ENCODE measurements at places on chromosomes 4 and X.

DNA sequence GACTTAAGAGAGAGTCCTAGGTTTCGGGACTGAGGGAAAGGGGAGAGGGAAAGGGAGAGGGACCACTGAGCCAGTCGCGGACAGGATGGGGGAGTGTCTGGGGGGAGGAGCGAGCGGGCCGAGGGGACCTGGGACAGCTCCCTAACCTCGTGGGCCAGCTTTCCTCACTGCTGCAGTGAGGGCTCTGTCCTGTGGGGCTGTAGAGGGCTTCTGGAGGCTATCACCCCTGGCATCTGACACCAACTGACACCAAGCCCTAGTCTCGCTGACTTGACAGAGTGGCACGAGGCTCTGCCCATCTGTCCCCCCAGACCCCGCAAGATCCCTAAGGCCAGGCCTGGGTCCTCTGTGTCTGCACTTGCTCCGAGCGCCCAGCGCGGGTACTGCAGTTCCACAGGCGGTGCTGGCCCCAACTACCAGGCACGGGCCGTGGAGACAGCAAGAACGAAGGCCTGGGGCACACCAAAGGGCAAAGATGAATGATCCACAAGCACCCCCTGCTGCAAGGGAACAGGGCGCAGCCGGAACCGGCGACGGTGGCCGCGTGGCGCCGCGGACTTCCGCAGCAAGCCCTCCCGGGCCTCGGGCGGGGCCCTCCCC is 465 bp downstream of the HAUS7 start:
- no peak for DNase-seq

DNA sequence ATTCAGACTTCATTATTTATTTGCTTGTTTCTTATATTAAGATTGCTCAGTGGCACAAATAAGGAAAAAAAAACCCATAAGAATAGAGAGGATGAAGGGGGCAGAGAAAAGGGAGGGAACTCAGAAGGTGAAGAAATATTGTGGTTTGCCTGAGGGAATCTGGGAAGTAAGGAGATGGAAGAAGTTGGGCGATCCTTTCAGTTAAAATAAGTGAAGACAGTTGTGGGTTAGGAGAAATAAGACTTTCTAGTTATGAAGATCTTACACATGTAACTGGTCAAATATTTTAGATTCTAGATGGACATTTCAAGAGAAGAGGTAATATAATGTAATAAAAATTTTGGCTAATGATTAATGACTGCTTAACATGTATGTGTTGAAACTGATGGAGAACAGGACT is 138.7 kb upstream of the LIMCH1 start:
- no peak for DNase-seq

DNA sequence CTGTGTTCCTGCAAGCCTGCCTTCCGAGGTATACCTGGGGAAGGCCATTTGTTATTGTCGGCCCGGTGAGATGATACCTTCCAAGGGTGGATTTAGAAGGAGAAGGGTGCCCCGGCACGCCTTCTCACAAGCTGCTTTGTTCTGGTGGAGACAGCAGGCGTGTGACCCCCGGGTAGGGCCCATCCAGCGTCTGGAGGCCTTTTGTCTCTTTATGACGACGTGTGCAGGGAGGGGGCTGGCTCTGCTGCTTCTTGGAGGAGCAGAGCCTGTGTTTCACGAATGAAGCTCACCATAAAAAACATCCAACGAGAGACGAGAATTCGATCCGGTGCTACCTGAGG is 45.3 kb downstream of the SHOX start:
- DNase-seq: no peak

- no peak for DNase-seq
These were observed 7.4 kb upstream of the SLC10A4 start for GRCh38 chr4:48475770-48476169.

GRCh38 chrX:117957128-117957527 is 159.5 kb downstream of the KLHL13 start:
- peak; percentile 4 for DNase-seq

DNA sequence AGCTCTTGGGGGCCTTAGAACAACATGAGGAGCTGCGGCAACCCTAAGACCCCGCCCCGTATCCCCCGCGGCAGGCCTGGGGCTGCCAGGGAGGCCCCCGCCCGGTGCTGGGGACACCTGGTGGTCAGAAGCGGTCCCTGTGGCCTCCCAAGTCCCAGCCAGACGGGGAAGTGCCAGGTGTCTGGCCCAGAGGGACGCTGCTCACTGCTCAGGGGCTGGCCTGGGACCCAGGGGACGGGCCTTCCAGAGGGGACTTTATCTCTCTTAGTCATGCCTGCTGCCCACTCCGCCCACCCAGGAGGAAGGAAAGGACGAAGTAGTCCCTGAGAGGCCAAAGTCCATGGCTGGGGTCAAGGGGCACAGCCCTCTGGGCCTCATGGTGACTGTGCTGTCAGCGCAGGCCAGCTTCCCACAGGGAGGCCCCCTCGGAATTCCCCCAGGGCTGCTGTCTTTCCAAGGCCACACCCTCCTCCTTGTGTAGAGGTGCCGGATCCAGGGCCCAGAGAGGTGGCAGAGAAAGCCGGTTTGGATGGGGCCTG is 31.0 kb upstream of the HTRA3 start:
- DNase-seq: peak; percentile 50

- DNase-seq: peak; percentile 29
These were observed 106.0 kb upstream of the NAP1L5 start for GRCh38 chr4:88803600-88804096.

- DNase-seq: no peak
These were observed 278.7 kb downstream of the RCHY1 start for GRCh38 chr4:75235359-75235951.

- DNase-seq: no peak
These were observed 516.7 kb upstream of the SLIT2 start for GRCh38 chr4:19735012-19735411.

DNA sequence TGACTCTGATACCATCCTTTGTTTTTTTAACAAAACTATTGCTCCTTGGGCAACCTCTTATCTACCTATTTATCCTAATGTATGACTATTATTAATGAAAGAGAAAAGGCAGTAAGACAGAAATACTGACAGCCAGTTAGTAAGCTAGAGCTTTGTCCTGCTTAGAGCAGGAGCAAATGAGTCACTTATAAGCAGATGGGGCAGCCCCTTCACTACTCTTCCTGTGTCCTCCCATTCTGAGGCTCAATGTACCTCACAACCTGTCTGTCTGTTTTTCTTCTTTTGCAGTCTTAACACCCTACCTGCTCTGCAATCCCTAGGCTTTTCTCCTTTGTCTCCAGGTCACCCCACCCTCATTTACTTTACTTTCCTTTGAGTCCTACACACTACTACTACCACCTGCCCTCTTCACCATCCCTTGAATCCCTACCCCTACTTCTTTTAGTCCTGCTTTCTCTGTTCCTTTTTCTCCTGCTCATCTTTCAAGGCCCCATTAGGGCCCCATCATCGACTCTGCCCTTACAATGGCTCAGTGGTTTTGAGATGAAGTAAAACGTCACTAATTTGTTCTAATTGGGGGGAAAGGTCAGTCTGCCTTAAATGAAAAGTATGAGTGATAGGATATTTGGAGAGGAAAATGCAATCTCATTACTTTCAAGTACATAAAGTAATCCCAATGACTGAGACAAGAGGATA is 294.3 kb downstream of the GUCY2F start:
- DNase-seq: no peak

GRCh38 chr4:14582677-14583076 is 419.6 kb upstream of the CPEB2 start:
- no peak for DNase-seq

- no peak for DNase-seq
These were observed 33.5 kb upstream of the SCRG1 start for GRCh38 chr4:173432430-173432829.

DNA sequence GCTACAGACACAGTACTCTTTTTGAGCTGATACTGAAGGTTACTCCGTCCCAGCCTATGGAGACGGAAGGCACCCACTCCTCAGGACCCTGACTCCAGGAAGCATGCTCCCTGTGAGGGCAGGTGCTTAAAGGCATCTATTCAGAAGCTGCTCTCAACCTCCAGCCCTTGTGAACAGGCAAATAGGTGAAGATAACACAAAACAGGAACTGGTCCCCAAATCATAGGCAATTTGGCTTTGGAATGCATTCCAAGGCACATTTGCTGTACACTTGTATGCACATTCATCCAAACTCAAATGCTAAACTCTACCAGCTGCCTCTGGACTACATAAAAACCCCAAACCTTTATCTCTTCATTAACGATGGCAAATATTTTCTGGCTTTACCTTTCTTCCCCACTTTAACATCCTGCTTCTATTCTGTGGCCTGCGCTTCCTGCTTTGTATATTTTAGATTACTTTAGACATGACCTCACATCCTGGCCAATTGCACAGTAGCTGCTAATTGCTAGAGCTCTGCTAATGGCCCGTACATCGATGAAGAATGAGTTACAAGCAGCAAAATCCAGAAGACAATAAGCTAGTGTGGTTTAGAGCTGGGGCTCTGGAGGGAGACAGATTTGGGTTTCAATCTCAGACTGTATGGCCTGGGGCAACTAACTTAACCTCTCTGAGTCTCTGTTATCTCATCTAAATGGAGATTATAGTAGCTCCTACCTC is 3.2 kb downstream of the SEL1L3 start:
- no peak for DNase-seq

DNA sequence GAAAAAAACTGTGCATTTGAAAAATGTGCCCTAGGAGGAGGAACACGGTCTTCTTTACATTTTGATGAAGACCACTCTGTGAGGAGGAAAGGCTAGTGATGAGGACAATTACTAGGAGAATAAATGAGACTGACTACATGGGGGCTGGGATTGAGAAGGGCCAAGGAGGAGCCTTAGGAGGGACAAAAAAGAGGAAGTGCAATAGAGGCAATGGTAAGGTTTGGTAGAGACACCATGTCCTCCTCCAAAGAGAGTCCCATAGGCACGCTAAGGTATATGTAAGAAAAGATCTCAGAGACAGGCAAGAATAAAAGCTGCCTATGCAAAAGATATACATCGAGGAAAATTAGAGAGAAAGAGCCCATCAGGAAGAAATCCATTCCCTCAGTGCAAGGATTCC is 336.5 kb upstream of the SFRP2 start:
- no peak for DNase-seq

DNA sequence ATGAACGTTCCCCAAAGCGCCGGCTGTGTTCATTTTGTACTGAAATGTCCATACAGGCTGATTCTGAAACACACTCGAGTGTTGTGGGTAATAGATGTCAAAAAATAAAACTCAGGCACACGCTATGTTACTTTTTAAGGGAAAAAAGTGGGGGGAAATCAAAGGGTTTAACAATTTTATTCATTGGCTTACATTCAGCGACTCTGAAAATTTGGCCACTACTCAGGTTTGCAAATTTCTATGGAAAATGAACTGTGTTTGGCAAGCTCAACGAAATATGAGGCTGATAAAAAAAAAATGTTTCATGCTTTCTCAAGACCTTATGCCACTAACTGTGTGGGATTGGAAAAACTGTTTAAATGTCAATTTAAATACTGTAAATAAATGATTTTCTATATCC is 18.5 kb downstream of the AMELX start:
- no peak for DNase-seq

GRCh38 chrX:118225711-118226428 is 109.3 kb upstream of the KLHL13 start:
- DNase-seq: no peak

DNA sequence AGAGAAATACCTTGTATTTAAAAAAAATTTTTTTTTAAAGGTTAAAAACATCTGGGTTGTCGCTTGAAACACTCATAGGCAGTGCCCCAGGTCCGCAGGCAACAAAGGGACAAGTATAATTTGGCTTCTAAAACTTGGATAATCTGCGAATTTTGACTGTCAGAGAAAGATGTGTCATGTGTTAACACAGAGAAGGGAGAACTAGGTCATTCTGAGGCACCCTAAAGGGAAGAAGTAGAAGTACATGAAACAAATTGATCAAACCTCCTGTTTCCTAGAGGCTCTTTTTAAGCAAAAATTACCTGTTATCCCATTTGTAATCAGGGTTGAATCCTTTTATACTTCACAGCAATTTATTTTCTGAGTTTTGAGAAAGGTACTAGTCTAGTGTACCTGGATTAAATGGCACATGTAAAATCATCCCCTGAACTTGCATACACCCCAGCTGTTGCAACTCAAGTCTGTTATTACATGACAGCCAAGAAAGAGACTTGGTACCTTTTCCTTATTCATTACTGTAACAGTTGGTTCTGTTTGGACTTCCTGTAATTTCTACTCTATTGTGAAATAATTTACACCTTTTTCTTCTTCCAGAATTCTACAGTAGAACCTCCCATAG is 1.7 kb downstream of the SRD5A3 start:
- no peak for DNase-seq

DNA sequence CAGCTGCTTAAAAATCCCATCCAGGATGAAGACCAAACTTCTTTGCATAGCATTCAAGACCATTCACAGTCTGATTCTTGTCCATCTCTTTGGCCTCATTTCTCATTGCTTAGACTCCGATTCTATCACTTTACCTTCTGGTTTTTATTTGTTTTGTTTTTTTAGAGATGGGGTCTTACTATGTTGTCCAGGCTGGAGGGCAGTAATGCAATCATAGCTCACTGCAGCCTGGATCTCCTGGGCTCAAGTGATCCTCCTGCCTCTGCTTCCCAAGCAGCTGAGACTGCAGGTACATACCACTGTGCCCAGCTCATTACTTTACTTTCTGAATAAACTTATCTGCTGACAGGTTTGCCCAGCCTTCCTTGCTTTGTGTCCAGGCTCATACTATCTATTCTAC is 152.8 kb downstream of the TMEM164 start:
- DNase-seq: no peak

DNA sequence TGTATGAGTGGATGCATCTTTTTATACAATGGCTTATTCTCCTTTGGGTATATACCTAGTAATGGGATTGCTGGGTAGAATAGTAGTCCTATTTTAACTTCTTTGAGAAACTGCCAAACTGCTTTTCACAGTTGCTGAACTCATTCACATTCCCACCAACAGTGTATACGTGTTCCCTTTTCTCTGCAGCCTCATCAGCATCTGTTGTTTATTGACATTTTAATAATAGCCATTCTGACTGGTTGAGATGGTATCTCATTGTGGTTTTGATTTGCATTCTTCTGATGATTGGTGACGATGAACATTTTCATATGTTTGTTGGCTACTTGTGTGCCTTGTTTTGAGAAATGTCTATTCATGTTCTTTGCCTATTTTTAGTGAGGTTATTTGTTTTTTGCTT is 687.0 kb upstream of the EPHA5 start:
- no peak for DNase-seq

- no peak for DNase-seq
These were observed 48.5 kb downstream of the C4orf50 start for GRCh38 chr4:5969777-5970176.
